ENCODE measurements at places on chromosomes 6 and 20.
A peak's percentile ranks its signal among the peaks of the same experiment; 100 is the strongest.

- DNase-seq, result peak; percentile 64
Observed at GRCh38 chr6:159043251-159043650, 1.5 kb downstream of the TAGAP start.

DNA sequence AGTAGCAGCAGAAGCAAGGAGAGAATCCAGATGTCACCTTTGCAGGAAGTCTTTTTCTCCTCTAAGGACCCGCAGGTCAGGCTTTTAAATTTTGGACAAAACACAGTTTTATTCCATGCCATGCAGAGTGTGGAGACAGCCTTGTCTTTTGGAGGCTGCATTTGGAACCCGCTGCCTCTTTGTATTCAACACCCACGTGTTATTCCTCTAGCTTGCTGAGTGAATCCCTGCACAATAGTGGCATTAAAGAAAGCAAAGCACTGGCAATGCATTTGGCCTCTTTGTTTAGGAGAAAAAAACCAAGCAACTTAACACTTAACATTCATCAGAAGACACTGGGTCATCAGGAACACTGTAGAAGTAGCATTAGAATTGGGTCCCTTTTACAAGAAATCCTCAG lies 43.5 kb downstream of the TFAP2B start:
- no peak for DNase-seq

DNA sequence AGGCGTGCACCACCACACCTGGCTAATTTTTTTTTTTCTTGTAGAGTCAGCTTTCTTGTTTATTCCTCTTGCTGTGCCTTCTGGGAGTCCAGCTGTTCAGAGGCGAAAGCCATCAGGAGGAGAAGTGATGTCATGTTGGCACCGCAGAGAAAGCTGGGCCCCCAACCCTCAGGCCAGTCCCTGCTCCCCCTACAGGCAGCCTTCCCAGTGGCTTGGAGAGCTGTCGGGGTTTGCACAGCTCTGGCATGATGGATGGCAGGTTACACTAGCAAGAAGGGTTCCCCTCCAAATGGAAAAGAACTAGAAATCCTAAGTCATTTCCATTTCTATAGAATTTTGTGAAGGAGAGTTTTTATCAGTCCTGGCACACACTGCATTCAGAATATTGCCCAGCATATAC lies 72.6 kb downstream of the C6orf52 start:
- DNase-seq, result no peak

DNA sequence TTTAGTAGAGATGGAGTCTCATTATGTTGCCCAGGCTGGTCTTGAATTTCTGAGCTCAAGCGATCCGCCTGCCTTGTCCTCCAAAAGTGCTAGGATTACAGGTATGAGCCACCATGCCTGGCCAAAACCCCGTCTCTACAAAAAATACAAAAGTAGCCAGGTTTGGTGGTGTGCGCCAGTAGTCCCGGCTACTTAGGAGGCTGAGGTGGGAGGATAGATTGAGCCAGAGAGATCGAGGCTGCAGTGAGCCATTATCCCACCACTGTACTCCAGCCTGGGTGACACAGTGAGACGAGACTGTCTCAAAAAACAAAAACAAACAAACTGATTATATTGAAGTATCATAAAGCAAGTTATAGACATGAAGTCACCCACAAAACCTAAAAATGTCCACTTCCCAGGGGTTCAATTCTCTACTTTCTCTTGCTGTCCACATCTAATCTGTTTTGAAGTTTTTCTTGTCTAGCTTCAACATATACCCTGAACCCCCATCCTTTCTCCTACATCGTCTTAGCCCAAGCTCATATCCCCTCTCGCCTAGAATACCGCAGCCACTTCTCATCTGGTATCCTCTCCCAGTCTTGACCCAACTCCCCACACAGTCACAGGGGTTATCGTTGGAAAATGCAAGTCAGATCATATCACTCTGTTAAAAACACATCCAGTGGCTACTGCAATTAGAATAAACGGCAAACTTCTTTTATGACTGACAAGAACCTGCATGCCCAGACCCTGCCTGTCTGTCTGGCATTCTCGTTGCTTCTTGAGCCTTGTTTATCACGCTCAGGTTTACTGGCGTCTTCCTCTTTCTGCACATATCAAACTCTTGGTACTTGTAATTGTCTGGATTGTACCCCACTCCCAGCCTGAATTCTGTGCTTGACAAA lies 20.1 kb upstream of the NCOA3 start:
- no peak for DNase-seq

- peak; percentile 78 for DNase-seq
Observed at GRCh38 chr6:41039060-41039998, at the start of gene UNC5CL. UNC5CL (minus strand) TSS chr6:41039221; CDS start chr6:41035074, 4,147 bp downstream.

DNA sequence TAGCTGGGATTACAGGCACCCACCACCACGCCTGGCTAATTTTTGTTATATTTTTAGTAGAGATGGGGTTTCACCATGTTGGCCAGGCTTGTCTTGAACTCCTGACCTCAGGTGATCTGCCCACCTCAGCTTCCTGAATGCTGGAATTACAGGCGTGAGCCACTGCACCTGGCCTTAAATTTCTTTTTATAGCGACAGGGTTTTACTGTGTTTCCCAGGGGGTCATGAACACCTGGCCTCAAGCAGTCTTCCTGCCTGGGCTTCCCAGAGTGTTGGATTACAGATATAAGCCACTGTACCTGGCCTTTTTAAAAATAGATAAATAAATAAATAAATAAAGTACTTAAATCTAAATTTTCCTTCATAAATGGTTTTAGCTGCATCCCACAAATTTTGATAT lies 57.5 kb downstream of the LIN28B start:
- no peak for DNase-seq

GRCh38 chr6:149489967-149490366 lies 5.2 kb upstream of the ZC3H12D start:
- DNase-seq, result no peak

GRCh38 chr6:120615238-120615637 lies 719.0 kb downstream of the TBC1D32 start:
- no peak for DNase-seq

- no peak for DNase-seq
Observed at GRCh38 chr20:61628480-61628879, 376.4 kb downstream of the CDH4 start.

DNA sequence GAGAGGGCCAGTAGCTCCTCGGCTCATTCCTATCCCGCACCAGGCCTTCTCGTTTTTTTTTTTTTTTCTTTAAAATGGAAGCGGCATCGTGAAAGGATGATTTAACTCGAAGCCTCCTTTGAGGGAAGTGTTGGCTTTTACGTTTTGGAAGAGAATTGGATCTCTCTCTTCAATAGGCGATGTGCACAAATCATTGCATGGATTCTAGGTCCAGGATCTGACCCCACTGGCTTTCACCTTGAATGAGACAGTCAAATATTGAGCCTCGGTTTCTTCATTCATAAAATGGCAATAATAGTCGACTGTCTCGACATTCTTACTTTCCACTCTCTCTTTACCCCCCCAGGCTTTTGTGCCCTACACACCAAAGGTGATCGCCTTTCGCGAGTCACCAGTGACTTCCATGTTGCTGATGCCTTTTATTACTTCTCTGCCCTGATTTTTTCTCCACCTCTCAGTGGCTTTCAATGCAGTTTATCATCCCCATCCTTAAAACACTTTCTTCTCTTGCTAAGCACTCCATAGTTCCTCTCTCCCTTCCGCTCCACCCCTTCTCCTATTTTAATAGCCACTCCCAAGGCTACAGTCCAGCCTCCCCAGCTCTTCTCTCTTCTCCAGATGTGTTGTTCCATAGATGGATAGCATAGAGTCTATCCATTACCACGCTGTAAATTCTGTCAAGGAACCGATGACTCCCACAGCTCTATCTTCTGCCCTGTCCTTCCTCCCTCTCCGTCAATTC lies 473 bp upstream of the DTNBP1 start:
- no peak for DNase-seq

DNA sequence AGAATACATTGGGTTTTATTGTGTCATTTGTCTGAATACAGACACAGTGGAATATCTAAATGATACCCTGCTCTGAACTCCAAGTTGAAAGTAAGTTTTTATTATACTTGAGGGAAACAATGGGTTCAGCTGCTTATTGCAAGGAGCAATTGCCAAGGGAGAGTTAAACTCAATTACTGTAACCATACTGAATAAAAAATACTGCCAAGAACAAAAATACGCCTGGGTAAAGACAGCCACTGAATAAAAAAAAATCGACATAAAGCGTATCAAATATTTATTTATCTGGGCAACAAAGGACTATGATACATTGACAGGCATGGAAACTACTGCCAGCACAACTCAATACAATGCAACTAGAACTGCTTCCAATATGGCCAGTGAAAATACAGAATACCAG lies 18.1 kb downstream of the TFAP2A start:
- no peak for DNase-seq

GRCh38 chr20:34200023-34200422 lies 41.2 kb upstream of the ASIP start:
- no peak for DNase-seq

DNA sequence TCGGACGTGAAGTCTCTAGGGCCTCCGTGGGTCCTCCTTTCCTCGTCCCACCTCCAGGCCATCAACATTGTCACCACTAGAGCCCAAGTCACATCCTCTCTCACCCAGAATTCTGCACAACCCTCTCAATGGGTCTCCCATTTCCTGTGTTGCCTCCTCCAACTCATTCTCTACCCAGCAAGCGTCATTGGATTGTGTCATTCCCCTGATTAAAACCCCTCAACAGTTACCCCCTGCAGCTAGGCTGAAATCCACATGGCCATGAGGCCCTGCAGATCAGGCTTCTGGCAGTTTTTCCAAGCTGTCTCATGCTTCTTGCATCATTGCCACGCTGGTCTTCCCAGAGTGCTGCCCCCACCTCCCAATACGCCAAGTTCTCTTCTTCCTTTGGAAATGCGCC lies 12.9 kb upstream of the FAM210B start:
- no peak for DNase-seq

DNA sequence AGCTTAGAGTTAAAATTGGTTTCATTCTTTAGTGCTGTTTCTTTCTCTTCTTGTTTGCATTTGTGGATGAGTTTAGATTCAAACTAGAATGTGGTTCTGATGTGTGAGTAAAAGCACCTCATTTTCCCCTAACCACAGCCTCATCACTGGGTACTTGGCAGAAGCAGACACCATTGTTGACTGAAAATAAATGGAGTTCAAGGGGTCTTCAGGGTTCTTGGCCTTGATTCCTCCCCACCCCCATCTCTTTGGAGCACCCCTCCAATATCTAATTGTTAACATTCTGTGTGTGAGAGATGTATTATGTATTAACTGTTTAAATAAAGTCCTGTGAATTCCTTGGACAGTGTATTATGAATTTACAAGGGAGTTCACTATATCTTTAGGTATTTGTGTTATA lies 59.6 kb downstream of the JARID2 start:
- no peak for DNase-seq

GRCh38 chr20:15726416-15726815 lies 846.8 kb downstream of the KIF16B start:
- no peak for DNase-seq

- DNase-seq, result no peak
Observed at GRCh38 chr6:79911992-79912391, 35.4 kb downstream of the ELOVL4 start.

GRCh38 chr20:44135012-44135412 lies 52.0 kb downstream of the JPH2 start:
- peak; percentile 5 for DNase-seq

- DNase-seq, result peak; percentile 80
Observed at GRCh38 chr6:114195631-114196403, 147.0 kb downstream of the HS3ST5 start.

GRCh38 chr6:158290659-158291058 lies 21.6 kb upstream of the TULP4 start:
- no peak for DNase-seq

- DNase-seq, result no peak
Observed at GRCh38 chr6:50706575-50706974, 6.8 kb upstream of the TFAP2D start.

- no peak for DNase-seq
Observed at GRCh38 chr6:56961151-56961550, 6.2 kb downstream of the BEND6 start.

- no peak for DNase-seq
Observed at GRCh38 chr20:49612127-49612738, 44.3 kb upstream of the PTGIS start.

- peak; percentile 46 for DNase-seq
Observed at GRCh38 chr6:42428326-42429041, 23.2 kb downstream of the TRERF1 start.

DNA sequence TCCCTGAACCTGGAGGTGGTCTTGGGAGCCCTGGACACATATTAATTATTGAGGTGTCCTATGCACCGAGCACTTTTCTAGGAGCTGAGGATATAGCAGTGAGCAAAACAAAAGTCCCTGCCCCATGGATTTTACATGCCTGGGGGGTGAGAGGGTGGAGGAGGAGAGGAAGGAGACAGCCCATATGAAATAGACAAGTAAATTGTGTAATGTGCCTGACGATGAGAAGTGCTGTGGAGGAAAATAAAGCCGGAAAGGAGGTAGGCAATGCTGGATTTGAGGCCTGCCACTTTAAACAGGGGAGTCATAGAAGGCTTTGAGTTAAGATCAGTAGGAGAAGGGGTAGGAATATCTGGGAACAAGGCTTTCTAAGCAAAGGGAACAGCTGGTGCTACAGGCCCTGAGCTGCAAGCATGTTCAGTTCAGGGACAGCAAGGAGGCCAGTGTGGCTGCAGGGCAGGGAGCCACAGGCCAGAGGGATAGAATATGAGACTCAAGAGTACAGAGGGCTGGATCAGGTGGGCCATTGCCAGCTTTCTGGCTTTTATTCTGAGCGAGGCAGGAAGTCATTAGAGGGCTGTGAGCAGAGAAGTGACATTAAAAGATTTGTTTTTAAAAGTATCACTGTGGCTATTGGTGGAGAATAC lies 19.1 kb upstream of the MYLIP start:
- no peak for DNase-seq

- no peak for DNase-seq
Observed at GRCh38 chr6:42530296-42530695, 33.5 kb upstream of the UBR2 start.

- DNase-seq, result no peak
Observed at GRCh38 chr6:169841907-169842606, 90.6 kb downstream of the ERMARD start.

GRCh38 chr6:39493174-39493573 lies 170.7 kb upstream of the KCNK16 start:
- DNase-seq, result no peak

GRCh38 chr6:25004357-25004756 lies 68.6 kb upstream of the RIPOR2 start:
- no peak for DNase-seq

GRCh38 chr20:11845340-11845739 lies 72.4 kb upstream of the BTBD3 start:
- no peak for DNase-seq

DNA sequence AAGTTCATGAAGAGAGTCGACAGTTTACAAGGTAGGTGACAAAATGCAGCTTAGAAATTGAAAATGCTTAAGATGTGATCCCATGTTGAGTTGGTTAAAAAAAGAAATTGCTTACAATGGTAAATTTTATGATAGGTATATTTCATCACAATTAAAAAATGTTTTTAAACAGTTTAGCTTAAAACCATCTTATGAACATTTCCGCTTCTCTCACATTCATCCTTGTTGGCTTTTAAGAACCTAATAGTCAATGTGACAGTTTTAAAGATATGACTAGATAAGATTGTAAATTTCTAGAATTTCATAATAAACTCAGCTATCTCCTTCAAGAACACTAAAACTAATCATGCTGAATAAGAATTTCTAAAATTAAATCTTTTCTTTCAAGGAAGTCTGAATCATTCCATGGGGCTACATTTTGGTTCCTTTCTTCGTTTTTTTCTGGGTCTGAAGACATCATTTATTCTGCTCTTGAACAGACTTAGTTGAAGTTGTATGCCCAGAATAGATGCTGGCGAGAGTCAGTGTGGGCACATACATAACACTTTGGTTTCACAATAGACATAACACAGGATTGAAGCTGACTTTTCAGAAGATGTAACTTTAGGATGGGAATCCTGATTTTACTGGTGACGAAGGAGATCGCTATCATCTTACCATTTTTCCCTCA lies 35.9 kb upstream of the LTV1 start:
- peak; percentile 49 for DNase-seq

Data from hematopoietic multipotent progenitor cell treated with erythropoietin and hydrocortisone succinate and interleukin-3 and kit ligand, for 8 days (in vitro differentiated cells).